ENCODE measurements at places on chromosomes 16 and 17.

- DNase-seq, result no peak
Observed at GRCh38 chr16:74143171-74143570, 153.4 kb upstream of the PSMD7 start.

GRCh38 chr17:70314096-70314495 lies 144.8 kb downstream of the KCNJ2 start:
- DNase-seq, result no peak

GRCh38 chr17:35286120-35286781 lies 43.4 kb downstream of the SLFN5 start:
- no peak for DNase-seq

DNA sequence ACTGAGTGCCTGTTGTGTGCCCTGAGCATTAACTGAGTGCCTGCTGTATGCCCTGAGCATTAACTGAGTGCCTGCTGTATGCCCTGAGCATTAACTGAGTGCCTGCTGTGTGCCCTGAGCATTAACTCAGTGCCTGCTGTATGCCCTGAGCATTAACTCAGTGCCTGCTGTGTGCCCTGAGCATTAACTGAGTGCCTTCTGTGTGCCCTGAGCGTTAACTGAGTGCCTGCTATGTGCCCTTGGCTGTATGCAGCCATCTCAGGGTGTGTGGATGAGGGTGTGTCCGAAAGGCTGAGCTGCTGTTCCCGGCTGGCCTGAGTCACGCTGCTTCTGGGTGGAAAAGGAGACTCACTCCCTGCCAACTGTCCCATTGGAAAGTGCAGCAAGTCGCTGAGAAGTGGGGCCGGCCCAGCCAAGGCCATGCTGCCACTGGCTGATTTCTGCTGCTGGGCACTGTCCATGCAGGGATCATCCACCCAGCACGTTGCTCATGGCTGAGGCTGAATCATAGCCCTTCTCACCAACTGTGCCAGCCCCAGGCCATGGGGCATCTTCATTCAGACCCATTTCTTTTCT lies 113.8 kb downstream of the OR1D5 start:
- no peak for DNase-seq

- DNase-seq, result no peak
Observed at GRCh38 chr16:7422036-7422888, 89.6 kb downstream of the RBFOX1 start.

GRCh38 chr16:75064403-75065148 lies 52.0 kb downstream of the LDHD start:
- DNase-seq, result peak; percentile 21

DNA sequence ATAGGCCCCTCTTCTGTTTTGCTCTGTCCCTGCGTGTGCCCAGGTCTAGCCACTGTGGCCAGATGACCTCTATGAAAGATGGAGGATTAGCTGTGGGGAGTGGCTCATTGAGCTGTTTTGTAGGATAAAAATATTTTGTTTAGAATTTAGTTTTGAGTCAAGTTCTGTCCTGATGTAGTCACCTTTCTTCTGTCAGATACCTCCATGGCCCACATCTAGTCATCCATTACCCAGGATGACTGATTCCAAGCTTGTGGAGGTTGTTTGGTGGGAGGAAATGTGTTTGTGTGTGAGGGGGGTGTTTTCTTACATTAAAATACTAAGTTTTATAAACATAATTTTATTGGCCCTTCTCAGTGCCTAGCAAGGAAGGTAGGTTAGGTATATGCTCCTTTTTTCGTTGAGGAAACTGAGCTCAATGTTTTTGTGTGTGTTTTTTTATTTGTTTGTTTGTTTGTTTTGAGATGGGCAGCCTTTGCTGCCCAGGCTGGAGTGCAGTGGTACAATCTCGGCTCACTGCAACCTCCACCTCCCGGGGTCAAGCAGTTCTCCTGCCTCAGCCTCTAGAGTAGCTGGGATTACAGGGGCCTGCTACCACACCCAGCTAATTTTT lies 16.3 kb downstream of the SNX11 start:
- no peak for DNase-seq

DNA sequence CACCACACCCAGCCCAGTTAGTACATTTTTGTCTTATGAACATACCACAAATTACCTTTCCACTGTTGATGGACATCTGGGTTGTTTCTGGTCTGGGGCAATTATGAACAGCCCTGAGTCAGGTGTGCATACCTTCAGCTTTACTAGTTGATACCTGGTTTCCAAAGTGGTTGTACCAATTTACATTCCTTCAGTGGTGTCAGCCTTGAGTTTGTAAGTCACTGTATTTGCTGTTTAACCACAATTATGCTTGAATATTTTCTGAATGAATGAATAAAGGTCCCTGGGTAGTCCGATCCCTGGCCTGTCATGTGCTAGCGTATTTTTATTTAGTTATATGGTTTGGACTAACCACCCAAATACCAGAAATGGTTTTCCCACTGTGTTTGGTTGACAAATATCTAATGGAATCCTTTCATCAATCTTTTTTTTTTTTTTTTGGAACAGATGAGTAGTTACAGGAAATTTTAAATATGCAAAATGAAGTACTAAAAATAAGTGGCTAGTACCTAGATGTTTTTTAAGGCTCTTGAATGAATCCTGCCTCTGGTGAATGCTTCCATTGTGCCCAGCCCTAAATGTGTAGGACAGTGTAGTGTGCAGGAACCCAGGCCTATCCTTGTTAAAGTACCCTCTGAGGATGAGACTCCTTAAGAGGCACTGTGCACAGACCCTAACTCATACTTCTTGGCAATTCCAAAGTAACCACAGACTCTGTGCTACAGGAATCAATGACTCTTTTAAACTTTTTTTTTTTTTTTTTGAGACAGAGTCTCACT lies 3.7 kb downstream of the DUSP14 start:
- no peak for DNase-seq

- no peak for DNase-seq
Observed at GRCh38 chr16:9365370-9365728, 273.9 kb downstream of the HAPSTR1 start.

GRCh38 chr16:71724320-71724751 lies at the start of gene PHLPP2:
TSS of gene PHLPP2 (minus strand) at chr16:71724701. CDS start at chr16:71714795, 9,906 bp downstream.
- no peak for DNase-seq

- DNase-seq, result peak; percentile 7
Observed at GRCh38 chr17:50630524-50631194, 4.0 kb upstream of the ABCC3 start.

GRCh38 chr17:76395980-76396379 lies 11.6 kb downstream of the SPHK1 start:
- DNase-seq, result no peak

GRCh38 chr16:12708266-12708665 lies 95.4 kb downstream of the CPPED1 start:
- no peak for DNase-seq

DNA sequence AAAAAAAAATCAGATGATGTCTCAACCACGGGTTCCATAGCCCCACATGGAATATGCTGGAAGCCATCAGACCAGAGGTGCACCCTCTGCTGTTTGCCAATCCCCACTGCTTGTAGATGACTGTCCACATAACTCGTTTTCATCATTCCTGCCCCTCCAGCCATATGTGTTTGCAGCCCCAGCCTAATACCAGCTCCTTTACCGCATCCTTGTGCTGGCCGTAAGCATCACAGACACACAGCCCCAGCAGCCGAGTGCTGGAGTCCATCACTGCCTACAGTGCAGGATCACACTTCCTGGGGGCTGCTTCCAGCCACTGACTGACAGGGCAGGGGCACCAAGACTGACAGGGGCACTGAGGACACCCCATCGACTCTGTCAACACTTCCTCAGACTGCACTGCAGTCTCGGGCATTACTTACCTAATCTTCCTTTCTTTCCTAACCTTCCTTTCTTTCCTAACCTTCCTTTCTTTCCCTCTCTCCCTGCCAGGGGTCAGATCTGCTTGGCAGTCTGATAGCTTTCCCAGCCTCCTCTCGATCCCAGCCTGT lies 5.0 kb downstream of the RCVRN start:
- no peak for DNase-seq

DNA sequence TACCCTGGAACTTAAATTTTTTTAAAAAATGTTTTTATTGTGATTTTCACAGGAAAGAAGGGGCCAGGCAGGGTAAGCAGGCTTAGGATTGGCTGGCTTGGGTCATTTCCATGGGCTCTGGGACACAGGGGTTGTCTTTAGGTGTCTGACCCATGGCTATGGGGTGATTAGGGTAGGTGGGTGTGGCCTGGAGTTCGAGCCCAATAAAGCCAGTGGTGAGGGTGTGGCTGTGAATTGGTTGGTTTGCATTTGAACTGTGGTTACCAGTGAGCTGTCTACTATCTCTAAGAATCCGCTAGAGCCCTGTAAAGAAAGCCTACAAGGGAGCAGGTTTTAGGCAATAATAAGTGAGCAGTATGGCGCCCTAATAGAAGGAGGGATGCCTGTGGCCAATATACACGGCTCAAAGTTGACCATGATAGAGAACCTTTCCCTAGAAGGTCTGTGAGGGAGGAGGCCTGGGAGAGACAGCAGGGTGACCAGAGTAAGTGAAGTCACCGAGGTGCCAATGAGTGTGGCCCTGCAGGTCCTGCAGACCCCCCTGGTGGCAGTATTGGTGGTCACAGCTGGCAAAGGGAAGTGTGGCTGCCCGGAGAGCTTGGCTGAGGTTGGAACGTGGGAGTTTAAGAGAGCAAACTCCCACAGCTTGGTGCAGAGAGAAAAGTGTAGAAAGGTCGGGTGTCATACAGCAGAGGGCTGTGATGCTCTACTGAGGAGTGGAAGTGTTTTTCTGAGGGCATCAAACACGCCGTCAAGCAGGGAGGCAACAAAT lies 454.0 kb downstream of the WWOX start:
- DNase-seq, result no peak

Data from NCI-H187 (cell line).